ENCODE measurements at places on chromosomes 11 and 22.

GRCh38 chr11:95453616-95454171 is 222.7 kb upstream of the SESN3 start:
- DNase-seq, result no peak

DNA sequence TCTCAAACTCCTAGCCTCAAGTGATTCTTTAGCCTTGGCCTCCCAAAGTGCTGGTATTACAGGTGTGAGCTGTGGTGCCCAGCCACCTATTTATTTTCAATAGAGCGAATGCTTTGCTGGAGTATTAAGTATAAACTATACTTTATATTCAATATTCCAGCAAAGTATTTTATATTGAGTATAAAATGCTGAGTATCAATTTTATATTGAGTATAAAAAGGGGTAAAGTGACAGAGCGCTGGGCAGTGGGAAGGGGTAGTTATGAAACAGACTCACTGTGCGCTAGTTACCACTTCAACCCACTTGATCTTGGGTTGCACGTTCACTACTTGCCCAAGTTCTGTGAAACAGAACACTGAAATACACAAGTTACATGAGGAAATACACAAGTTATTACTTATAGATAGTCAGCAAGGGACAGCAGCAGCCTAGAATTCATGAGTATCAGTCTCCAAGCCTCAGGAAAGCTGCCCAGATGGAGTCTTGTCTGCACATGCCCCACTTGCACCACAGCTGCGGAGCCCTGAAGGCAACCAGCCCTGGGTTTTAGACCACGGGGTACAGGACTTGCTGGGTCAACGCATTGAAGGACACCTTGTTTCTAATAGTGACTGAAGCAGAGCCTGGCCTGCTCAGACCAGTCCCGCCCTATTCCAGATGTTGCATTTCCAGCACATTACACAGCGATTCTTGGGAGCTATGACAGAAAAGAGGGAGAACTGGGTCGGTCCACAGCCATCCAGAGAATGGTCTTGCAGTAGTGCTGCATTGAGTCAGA is 51.6 kb upstream of the SYT13 start:
- no peak for DNase-seq

DNA sequence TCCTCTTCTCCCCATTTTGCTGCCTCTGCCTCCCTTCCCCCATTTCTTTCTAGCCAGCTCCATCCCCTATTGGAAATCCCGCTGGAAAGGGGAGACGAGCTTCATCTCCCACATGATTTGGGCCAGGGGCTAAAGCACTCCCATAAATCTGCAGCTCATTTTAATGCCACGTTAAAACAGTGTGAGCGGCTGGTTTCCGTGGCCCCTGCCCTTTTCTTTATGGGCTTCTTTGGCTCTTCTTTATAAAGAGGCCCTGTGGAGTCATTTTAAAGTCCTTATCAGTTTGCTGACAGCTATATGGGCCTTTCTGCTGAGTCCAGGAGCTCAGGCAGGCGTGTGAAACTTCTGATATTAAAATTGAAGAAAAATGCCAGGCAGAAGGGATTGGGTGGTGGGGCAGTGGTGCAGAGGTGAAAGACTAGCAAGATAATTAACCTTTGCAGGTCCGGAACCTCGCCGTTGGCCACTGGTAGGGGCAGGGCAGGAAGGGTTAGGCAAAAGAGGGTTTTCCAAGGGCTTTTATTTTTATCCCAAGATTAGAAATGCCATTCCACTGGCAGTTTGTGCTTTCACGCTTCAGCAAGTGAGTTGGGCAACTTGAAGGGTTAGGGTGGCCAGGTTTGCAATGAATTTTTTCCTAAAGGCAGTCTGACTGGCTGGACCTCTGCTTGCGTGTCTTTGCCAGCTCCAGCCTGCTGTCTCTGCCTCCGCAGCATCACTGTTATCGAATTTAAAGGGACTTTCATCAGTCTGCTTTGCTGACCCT is 44.3 kb downstream of the EXT2 start:
- DNase-seq, result no peak

DNA sequence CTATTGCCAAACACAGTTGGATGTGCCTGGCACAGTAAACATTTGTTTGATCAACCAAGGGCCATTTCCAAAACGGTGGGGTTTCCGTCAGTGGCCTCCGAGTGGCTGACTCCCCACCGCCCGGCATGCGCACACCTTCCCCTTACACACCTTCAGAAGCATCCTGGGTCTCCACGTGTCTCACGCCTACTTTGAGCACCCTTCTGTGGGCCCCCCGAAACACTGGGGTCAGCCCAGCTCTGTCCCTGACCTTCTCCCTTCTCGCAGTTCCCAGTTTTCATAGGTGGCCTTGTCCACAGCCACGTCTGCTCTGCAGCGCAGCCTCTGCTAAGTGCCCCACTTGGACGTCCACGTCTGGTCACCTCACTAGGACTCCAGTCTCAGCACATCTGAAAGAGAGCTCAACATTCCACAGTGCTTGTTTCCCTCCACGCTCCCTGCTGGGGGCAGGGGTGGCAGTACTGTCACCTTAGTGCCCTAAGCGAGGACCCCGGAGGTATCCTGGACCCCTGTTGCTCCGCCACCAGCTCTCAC is 13.2 kb upstream of the SHANK2 start:
- no peak for DNase-seq

DNA sequence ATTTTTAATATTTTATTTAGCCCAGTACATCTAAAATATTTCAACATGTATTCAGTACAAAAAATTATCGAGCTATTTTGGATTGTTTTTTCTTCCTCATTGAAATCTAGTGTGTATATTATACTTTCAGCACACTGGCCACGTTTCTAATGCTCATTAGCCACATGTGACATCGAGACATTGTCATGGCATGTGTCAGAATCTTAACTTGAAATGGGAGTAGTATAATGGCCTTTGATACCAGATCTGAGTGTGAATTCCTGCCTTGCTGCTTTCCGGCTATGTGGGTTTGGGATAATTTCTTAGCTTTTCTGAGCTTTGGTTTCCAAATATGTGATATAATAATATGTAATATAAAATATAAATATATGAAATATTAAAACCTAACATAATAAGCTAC is 54.3 kb downstream of the BCL2L13 start:
- no peak for DNase-seq

DNA sequence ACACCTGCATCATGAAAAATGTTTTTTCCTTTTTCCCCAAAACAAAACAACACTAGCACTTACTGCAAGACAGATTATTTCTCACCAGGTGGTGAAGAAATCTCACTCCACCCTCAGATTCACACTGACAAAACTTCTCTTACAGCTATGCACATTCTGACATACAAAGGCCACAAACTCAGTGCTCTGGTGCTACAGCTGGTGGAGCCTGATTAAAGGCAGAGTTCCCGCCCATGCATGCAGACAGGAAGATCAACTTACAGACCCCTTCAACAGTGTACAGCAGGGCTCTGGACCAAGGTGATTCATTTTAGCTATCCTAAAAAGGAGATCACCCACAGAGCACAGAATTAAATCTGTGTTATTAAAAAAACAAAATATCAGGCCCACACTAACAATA is 112.6 kb downstream of the CADM1 start:
- DNase-seq, result no peak

DNA sequence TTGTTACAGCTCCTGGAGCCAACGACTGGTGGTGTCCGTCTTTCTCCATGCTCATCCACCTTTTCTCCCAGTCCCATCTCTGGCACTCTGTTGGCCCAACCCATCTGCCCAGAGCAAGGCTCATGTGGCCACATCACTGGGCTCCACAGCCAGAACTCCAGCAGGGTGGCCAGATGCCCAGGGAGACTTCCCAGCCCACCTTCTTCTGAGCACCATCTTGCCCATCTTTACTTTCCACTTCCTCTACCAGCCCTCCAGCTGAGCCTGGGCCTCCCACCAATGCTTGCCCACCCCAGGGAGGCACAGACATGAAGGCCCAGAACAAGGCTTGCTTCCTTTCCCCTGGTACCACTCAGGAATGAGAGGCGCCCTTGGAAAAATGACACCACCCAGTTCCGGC is 116.8 kb downstream of the BUD13 start:
- no peak for DNase-seq

- DNase-seq, result peak; percentile 48
Observed at GRCh38 chr22:22884888-22885840, 2.5 kb upstream of the IGLL5 start.

GRCh38 chr11:122258446-122259194 is 142.6 kb upstream of the BLID start:
- DNase-seq, result no peak
